ENCODE measurements at places on chromosomes 16 and 17.

GRCh38 chr17:4499431-4500190 is 930 bp downstream of the SPNS2 start:
- DNase-seq, result no peak

DNA sequence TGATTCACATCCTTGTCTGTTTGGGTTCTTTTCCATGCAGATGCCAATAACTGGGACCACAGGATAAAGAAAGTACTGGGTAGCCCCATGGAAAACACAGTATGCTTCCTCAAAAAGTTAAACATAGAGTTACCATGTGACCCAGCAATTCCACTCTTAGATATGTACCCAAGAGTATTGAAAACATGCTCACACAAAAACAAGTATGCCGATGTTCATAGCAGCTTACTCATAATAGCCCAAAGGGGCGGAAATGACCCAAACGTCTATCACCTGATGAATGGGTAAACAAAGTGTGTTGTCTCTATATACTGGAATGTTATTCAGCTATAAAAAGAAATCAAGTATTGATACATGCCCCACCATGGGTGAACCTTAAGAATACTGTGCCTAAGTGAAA is 55.4 kb downstream of the CYB5B start:
- no peak for DNase-seq

GRCh38 chr17:8856869-8857575 is 10.5 kb downstream of the PIK3R6 start:
- no peak for DNase-seq

GRCh38 chr16:57539072-57539796 is 2.9 kb upstream of the CCDC102A start:
- no peak for DNase-seq

DNA sequence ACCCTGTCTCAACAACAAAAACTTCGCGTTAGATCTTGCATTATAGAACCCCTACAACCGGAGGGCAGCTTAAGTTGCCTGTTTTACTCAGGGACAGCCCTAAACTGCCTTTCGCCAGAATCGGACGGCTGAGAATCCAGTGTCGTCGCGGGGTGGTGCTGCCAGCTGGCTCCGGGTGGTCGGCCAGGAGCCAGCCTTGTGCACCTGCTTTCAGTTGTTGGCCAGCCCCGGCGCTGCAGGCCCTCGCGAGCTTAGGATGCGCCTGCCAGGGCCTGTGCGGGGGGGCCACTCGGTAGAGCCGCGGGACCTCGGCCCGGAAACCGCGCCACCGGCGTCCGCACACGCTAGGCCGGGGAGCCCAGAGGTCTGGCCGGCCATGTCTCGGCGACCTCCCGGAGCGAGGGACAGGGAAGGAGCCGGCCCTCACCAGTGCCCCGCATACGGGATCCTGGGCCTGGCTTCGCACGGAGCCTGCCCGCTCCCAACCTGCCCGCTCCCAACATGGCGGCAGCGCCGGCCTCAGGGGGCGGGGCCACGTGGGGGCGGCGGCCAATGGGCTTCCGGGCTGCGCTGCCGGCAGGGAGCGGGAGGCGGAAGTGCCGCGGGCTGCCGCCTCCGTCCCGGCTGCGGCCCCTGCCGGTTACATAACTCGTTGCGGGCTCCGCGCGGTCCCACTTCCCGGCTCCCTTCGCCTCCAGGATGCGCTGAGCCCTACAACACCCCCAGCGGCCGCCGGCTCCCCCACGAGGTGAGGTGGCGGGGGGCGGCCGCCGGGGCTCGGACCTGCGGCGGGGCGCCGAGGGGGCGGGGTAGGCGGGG is 14.2 kb downstream of the NAA60 start:
- peak; percentile 33 for DNase-seq

- DNase-seq, result no peak
Measured at GRCh38 chr16:3256146-3256865, at the start of gene MEFV. MEFV (minus strand) TSS chr16:3256633; CDS start chr16:3256587, 46 bp downstream.

- no peak for DNase-seq
Measured at GRCh38 chr17:15303268-15303667, 38.1 kb downstream of the TEKT3 start.

- no peak for DNase-seq
Measured at GRCh38 chr16:20822521-20823325, 16.4 kb downstream of the REXO5 start.

- DNase-seq, result no peak
Measured at GRCh38 chr16:359871-360697, 7.6 kb upstream of the AXIN1 start.

- no peak for DNase-seq
Measured at GRCh38 chr16:56108724-56109123, 82.6 kb upstream of the GNAO1 start.

DNA sequence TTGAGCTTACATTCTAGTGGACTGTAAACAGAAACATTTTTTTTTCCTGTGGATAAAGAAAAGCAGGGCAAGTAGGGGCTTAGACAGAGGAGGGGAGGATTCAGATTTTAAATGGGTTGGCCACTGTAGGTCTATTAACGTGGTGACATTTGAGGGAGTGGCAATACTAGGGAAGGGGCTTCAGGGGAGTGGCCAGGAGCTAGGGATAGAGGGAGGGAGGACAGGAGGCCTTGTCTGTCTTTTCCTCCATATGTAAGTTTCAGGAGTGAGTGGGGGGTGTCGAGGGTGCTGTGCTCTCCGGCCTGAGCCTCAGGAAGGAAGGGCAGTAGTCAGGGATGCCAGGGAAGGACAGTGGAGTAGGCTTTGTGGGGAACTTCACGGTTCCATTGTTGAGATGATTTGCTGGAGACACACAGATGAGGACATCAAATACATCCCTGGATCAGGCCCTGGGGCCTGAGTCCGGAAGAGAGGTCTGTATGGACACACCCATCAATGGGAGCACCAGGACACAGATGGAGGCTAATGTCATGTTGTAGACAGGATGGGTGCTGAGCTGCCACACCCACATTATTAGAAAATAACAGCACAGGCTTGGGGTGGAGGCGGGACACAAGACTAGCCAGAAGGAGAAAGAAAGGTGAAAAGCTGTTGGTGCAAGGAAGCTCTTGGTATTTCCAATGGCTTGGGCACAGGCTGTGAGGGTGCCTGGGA is 6.5 kb upstream of the HBM start:
- DNase-seq, result no peak

DNA sequence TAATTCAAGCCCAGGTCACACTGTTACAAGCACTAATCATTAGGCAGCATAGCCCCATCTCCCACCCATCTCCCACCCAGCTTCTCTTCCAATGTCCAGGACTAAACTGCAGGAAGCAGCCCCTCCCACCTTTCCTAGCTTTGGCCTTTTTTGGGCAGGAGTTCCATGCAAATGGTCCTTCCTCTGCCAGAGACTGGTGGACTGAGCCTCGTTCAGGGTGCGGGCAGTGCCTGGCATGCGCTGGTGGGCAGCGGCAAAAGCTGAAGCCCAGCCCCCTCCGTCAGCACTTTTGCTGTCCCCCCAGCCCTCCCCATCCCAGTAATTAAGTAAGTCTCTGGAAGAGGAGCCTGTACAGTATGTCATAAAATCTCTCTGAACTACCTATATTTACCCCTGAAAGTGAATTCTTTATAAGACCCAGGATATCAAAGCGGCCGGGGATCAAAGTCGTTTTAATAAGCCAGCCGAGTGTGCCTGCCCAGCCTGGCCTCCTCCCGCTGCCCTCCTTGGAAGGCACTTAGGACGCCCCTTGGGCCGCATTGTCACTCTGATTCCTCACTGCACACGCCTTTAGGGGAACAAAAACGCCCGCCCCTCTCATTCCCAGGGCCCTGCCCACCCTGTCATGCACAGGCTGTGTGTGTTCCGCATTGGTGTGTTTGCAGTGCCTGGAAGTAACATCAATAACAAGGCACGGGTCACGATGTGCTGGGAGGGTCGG is 109.9 kb downstream of the IRX5 start:
- DNase-seq, result no peak

GRCh38 chr16:75868636-75869632 is 142.6 kb upstream of the CPHXL start:
- DNase-seq, result no peak

- DNase-seq, result no peak
Measured at GRCh38 chr17:41655611-41656111, 31.3 kb upstream of the KRT17 start.

GRCh38 chr17:77462553-77463497 is 322.1 kb downstream of the SEC14L1 start:
- no peak for DNase-seq

DNA sequence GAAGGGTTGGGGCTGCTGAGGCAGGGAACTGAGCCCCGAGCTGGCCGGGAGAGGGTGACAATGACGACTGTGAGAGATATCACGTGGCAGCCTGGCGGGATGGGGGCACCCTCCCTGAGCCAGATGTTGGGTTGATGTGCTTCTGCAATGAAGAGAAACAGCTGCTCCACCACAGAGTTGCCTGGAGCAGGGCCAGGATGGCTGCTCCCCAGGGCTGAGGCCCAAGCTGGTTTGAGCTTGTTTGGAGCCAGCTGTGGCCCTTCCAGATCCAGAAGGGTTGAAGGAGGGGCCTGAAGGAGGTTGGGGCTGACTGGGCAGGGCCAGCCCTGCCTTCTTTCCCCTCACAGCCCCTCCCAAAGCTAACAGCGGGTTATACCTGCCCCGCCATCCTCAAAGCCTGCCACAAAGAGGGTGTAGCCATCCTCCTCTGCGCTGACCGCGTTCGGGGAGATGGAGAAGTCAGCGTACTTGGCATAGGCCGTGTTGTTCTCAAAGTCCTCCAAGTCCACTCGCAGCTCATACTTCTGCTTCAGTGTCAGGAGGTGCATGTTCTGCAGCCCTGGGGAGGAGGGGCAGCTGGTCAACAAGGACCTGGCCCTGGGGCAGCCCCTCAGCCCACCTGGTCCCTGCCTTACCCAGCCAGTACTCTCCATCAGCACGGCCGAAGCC is 2.1 kb downstream of the MFAP4 start:
- no peak for DNase-seq

GRCh38 chr16:88062341-88063210 is 111.3 kb downstream of the BANP start:
- no peak for DNase-seq

- no peak for DNase-seq
Measured at GRCh38 chr16:3983081-3983520, 102.6 kb upstream of the CREBBP start.

GRCh38 chr17:63843910-63844677 is 1.6 kb upstream of the SMARCD2 start:
- DNase-seq, result no peak

DNA sequence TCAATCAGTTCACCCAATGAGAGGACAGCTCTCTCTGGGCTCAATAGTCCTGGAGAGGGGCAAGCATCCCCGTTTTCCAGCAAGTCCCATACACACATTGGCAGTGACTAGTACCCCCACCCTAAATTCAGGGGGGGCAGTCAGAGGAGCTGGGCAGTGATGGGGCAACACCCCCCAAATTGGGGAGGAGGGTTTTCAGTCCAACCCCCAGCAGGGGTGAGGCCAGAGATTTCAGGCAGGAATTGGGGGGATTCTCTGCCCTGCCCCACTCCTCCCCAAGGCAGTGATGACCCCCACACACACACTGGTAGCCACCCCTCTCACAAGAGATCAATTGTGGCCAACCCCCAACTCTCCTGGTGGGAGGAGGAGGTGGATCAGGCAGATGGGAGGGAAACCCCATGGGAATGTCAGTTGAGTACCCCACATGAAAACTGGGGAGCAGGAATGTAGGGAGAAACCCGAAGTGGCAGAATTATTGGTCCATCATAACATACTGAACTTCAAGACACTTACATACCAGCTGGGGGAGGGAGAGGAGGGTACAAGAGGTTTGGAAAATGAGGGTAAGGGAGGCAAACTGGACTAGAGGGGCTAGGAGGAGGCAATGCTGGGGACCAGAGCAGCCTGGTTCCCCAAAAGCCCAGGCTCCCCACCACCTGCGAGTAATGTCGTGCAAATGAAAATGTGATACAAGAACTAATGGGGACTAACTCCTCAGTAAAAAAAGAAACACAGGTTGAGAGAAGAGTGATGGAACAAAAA is 3.1 kb downstream of the VAMP2 start:
- no peak for DNase-seq

DNA sequence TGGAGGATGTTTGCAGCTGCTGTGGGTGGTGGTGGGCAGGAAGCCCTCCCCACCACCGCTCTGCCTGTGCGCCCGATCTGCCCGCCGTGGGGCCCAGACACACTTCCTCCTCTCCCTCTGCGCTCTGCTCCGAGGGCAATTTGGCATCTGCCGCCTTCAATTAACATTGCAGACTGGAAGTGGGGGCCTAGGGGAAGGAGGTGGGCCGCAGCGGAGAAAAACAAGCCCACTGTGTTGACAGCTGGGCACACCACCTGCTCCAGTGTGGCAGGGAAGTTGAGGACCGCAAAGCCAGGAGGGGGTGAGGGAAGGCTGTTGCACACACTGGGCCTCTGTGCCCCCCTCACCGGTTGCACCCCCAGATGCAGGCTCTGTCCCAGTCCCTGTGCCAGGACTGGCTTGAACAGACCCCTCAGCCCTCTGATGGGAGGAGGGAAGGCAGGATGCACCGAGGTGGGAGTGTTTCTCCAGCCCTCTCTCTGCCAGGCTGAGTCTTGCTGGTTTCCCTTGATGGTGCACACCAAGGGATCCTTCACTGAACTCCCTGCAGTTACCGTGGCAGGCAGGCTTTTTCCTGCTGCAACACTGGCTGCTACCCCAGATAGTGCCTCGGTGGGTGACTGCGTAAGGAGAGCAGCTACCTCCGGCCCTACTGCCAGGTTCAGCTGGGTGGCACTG is 72.8 kb upstream of the MED9 start:
- no peak for DNase-seq

DNA sequence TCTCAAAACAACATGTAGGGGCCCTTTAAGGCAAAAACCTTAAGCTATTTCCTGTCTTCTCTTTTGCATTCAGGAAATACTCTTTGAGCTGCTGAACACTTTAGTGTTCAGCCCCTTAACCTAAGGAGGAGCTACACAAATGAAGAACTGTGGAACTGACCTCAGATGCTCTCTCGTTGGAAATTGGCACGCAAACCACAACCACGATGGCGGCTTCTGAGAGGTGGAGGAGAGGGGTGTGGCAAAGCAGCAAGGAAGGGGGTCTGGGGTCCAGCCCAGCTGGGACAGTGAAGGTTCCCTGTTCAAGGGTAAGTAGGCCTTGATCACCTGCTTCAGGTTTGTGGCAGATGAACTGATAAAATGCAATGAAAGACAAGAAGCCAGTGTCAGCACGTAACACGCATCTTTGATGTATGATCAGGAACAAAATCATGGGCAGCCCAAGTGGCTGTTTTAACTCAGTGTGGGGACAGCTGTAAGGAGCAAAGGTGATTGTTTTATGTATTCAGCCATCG is 291.6 kb upstream of the TNRC6C start:
- DNase-seq, result no peak

GRCh38 chr17:37770631-37771518 is 26.0 kb upstream of the HNF1B start:
- DNase-seq, result no peak

- DNase-seq, result no peak
Measured at GRCh38 chr17:41492771-41493170, 3.1 kb upstream of the KRT36 start.

- DNase-seq, result no peak
Measured at GRCh38 chr17:27268394-27269085, 25.4 kb upstream of the WSB1 start.

DNA sequence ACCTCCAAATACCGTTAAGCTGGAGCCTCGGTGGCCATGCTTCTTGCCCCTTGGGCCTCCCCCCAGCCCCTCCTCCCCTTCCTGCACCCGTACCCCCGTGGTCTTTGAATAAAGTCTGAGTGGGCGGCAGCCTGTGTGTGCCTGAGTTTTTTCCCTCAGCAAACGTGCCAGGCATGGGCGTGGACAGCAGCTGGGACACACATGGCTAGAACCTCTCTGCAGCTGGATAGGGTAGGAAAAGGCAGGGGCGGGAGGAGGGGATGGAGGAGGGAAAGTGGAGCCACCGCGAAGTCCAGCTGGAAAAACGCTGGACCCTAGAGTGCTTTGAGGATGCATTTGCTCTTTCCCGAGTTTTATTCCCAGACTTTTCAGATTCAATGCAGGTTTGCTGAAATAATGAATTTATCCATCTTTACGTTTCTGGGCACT is 928 bp downstream of the HBA1 start:
- no peak for DNase-seq
